Peyer's patch (tissue), 4 donors: ENCODE measurements at places on chromosomes 2 and 18.

DNA sequence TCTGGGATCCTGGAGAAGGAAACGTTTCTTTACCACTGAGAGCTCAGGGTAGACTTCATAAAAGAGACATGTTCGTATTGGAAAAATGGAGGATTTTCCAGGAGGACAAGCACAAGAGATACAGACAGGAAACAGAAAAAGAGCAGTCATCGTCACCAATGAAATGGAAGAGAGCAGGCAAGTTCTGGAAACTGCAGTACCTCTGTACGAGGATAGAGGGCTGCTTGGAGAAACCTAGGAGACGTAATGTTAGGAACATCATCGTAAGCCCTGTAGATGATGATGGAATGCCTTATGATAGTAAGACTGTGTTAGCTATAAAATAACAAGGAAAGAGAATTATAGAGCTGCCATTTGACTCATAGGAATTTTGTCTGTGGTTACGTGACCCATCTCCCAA is 121.1 kb upstream of the KLHL14 start:
- DNase-seq, result no peak

- DNase-seq, result no peak
These were observed 34.2 kb upstream of the GPC1 start for GRCh38 chr2:240401308-240401707.

- peak; percentile 43 for DNase-seq
These were observed 11.8 kb downstream of the CNDP2 start for GRCh38 chr18:74507927-74508326.

DNA sequence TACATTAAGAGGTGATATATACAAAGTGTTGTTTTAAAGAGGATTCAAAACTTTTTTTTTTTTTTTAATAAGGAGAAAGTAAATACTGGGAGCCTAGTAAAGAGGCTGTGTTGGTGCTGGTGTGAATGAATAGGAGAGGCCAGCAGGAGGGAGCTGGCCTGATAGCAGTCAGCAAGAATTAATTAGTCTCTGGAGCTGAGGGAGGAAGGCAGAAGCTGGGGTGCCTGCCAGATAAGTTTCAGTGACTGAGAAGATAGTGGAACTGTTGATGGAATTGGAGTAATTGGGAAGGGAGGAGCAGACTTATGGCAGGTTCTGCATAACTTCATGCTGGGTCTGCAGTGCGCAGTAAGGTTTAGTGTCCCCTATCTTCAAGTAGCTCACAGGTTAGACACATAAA is 36.2 kb upstream of the SNORC start:
- DNase-seq, result no peak

GRCh38 chr2:111199840-111200239 is 79.1 kb downstream of the BCL2L11 start:
- DNase-seq, result no peak

DNA sequence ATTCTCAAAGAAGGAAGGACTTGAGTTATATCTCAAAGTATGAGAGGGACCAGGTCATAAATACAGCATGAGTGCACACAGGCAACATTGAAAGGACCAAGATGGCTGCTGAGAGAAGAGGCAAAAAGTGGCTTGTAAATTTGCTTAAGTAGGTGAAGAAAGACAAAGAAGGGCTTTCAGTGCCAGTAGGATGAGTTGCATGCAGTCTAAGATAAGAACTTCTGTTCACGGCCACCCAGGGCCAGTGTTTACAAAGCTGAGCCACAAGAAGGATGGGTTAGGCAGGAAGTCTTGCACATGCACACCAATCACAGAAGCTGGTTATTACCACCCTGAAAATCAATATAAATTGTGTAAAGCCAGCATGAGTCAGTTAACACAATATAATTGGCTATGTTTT is 3.1 kb upstream of the ABCB11 start:
- no peak for DNase-seq

DNA sequence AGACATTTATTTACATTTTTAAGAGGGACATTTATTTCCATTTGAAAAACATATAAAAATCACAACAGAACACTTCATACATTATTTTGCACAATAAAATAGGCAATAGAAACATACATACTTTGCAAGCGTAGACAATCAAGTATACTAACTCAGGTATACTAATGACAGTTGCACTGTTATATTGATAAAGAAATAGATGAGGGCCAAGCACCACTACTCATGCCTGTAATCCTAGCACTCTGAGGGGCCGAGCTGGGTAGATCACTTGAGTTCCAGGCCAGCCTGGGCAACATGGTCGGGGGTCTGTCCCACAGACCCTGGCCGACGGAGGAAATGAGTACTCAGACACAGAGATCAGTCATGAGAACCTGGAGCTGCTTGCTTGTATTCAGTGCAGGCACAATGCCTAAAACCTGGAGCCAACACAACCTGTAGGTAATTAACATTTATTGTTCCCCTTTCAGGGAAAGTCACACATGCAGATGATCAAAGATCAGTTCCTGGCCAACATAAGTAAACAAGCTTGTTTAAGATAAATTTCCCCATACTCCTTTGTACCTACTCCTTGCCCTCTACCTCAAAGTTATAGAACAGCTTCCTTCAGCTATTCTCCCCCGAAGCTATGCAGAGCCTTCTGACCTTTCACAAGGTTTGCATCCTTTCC is 1960.2 kb downstream of the SUCLG1 start:
- no peak for DNase-seq
